M059J (cell line): ENCODE measurements at places on chromosomes 12 and 14.

GRCh38 chr12:9805883-9806282 is 21.4 kb upstream of the KLRF1 start:
- no peak for DNase-seq

DNA sequence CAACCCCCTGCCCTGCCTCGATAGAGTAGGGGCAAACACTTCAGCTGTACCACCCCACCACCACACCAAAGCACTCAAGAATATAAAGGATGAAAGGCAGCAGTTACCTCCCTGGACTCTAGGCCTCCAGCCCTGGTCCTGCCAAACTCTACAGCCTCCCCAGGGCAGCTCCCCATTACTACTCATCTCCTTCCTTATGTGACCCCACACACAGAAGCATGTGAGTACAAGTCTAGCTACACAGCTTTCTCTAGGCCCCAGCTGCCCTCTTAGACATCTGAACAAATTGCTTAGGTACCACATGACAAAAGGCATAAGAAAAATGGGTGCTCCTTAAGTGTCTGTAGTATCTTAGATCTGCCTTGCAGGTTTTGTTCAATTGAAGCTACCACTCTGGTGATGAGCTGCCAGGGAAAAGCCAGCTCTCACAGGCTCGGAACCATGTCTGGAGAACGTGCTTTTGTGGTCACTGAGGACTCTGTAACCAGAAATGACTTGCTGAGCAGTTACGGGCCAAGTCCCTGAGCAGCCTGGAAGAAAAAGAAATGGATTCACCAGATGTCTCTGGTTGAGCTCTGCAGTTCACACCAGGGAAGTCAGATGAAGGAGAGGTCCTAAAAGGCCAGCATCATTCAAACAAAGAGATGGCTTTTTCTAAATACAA is 32.8 kb downstream of the FMNL3 start:
- DNase-seq, result peak; percentile 18

GRCh38 chr12:45827974-45828373 is 98.5 kb downstream of the ARID2 start:
- no peak for DNase-seq

GRCh38 chr14:21197418-21198205 is 41.7 kb upstream of the OR5AU1 start:
- no peak for DNase-seq

DNA sequence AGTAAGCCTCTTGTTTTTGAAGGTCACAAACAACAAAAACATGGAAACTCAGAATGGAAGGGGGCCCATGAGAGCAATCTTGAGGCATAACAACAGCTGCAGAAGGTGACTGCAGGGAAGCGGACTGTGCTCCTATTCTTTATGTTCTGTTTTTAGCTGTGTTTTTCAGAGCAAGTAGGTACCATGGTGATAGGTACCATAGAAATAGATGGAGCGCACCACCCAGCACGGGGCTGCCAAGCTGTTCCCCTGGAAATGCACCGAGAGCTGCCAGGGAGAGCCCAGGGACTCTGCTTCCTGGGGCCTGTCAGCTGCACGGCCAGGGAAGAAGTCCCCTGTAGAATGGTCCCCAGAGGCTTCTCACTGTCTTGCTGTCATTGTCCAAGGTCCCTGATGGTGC is 32.8 kb downstream of the DGLUCY start:
- DNase-seq, result no peak

DNA sequence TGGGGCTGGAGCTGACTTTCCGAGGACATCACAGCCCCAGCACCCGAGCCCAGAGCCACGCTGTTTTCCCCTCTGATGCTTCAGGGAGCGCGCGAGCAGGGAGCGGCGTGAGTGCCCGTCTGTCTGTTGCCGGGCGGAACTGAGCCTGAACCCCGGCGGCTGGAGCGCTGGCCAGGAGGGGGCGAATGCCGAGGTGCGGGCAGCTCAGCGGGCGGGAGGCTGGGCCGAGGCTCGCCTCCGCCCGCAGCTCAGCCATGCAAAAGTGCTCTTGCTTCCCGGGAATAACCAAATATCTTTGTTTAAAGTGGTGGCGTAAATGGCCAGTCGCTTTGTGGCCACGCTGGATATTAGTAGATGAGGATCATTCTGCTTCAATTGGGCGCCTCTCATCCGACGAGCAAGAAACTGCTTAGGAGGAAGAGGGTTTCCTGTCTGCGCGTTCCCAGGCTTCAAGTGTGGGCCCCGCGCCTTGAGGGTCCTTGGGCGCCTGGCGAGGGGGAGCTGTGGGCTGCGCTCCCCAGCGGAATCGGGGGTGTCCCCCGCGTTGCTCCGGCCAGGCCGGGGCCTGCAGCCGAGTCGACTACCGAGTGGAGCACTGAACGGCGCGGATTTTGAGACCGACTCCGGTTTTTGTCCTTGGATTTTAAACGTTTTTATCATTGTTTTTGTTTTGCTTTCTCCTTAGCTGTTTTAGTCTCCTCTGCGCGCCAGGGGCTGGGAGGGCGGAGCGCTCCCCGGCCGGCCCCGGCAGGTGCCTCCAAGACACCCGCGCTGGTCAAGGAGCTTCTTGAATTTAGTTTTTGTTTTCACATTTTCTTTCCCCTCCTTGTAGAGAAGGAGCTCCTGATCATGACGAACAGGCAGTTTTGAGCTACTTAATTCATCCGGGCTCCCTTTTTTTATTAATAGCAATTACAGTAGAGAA is 831 bp upstream of the NKX2-1 start:
- peak; percentile 48 for DNase-seq

DNA sequence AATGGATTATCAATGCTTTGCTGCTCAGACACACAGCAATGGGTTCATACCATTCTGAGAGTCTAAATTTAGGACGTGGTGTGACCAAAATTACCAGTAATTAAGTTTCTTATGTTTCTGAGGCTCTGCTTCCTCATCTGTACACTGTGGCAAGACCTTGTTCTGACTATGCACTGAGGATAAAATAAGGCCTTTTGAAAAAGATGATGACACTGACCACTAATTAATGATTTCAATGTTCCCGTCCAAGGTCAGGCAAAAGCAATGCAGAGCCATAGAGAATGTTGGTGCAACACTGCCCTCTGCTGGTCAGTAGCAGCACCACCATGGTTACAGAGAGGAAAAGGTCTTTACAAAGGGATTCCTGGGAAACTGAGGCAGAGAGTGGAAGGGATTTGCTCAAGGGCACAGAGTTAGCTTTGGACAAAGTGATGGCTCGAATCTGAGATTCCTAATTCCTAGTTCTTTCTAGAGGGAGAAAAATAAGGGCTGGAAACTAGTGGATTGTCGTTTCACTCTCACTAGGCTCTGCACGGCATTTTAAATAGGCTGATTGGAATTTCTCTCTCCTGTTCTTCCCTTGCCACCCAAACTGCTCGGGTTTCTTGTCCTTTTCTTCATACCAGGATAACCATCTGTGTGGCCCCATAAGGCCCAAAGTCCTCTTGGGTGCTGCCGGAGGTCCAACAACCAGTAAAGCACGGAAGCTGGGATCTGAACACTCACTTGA is 22.3 kb upstream of the P2RX7 start:
- DNase-seq, result peak; percentile 60

GRCh38 chr12:47942614-47943225 is 20.7 kb upstream of the TMEM106C start:
- no peak for DNase-seq

DNA sequence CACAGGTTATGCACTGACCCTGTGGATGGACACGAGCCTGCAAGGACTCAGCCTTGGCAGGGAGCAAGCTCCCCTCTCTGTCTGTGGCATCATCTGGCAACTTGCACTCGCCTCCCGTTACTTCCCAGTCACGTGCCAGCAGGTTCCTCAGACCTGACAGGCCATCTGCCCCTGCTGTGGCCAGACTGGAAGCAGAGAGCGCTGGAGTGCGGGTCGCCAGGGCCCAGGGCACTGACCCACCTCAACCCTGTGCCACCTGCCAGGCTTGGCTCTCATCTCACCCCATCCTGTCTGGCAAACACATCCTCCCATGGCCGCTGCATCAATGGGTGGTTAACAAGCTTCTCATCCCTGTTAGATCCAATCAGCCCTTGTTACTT is 28.4 kb downstream of the SLC6A12 start:
- no peak for DNase-seq

- no peak for DNase-seq
These were observed 42.6 kb upstream of the TBX5 start for GRCh38 chr12:114448618-114448933.

GRCh38 chr12:62659453-62660295 is 193.0 kb downstream of the MON2 start:
- DNase-seq, result peak; percentile 34

- no peak for DNase-seq
These were observed at the start of gene TGM1 for GRCh38 chr14:24262821-24263733. TSS of gene TGM1 (minus strand) at chr14:24263177. CDS start at chr14:24262352, 825 bp downstream.

DNA sequence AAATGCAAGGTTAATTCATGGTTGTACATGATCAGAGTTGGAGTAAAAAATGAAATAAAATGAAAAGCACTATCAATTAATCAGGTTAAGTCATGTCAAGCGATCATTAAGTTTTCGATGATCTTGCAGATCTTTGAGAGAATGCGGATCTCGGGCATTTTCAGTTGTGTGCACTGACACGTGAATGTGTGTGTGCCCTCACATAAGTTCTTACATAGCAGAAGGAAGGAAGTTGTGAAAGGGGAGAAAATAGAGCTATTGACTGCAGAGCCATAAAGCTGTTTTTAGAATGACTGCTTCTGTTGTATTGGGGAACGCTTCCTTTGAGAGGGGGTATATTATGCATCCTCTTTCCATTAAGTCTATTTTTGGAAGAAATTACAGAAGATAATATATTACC is 101.3 kb downstream of the HMGA2 start:
- no peak for DNase-seq

GRCh38 chr12:684416-684815 is 21.2 kb upstream of the NINJ2 start:
- DNase-seq, result no peak

DNA sequence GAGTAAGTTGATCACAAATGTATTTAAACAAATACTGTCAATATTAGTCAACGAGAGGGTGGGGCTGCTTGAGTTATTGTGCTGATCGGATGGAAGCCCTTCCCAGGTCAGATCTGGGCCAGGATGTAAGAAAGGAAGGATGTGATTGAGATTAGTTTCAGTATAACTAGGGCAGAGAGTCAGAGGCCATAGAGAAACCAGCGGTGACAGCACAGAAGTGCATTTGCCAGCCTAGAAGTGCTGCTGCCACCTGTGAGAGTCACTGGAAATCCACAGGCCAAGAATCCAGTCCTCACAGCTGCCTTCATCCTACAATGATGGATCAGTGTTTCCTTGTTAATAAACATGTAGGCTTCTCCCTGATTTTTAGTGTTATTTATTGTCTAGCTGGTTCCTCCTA is 9.8 kb upstream of the FERMT2 start:
- DNase-seq, result no peak

DNA sequence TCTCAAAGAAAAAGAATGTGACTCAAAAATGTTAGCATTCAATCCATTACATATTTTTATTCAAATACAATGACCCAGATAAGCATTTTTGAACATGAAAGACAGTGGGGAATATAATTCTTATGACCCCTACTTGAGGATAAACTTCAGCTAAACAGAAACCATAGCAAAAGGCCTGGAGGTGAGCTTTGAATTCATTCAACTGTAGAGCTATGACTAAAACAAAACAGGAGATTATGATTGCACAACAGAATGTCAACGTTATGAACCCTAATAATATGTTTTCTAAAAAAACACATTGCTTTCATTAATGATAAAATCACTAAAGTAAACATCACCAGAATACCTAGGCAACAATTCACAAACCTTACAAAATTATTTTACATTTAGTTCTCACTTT is 27.8 kb downstream of the EFCAB11 start:
- DNase-seq, result peak; percentile 29

- DNase-seq, result peak; percentile 40
These were observed 672 bp upstream of the SCFD1 start for GRCh38 chr14:30621354-30621939.

GRCh38 chr12:103913100-103913499 is 17.1 kb upstream of the HSP90B1 start:
- DNase-seq, result no peak

DNA sequence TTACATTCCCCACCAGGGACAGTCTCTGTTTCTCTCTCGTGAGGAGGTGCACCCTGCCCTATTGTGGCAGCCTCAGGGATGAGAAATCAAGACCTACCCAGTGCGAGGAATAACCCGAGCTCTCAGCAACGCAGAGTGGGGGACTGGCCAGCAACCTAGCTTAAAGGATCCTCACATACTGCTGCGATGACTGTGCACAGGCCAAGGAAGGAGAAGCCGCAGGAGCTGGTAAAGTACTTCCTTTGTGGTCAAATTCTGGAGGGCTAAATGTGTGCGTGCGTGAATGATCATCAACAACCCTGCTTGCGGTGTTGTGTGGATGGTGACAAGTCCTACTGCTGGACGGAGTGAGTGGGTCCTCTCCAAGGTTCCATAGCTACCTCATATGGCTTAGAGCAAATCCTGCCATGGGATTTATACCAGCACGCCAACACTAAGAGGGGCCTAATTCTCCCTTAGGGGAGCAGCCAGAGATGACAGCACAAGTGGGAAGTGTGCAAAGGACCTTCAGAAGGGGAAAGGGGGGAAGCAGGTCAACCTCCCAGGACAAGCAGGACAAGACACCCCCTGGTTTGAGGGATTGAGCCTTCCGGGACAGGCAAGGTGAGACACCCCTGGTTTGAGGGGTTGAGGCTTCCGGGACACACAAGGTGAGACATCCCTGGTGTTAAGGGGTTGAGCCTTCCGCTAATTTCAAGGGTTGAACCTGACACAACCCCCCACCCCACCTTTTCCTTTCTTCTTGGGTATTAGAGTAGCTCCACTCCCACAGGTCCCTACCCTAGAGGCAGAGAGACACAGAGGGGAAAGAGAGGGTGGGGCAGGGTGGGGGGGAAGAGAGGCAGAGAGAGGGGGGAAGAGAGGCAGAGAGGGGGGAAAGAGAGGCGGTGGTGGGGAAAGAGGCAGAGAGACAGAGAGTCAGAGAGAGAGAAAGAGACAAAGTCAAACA is 58.8 kb upstream of the AP4S1 start:
- peak; percentile 95 for DNase-seq

DNA sequence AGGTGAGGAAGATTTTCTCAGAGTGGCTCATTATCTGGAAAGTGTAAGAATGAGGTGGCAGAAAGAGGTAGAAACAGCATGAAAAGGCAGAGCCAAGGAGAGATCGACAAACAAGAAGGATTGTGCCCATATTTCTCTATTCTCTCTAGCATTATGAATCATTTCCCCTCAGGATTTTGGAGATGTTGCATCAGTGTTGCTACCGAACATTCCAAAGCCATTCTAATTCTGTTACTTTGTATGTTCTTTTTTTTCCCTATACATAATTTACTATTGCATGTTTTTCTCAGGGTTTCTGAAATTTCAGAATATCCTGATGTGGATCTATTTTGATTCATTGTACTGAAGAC is 61.4 kb downstream of the KICS2 start:
- peak; percentile 45 for DNase-seq
